Activated CD8-positive, alpha-beta memory T cell treated with anti-CD3 and anti-CD28 coated beads for 1 hour (primary cell): ENCODE measurements at places on chromosomes 3 and 15.

DNA sequence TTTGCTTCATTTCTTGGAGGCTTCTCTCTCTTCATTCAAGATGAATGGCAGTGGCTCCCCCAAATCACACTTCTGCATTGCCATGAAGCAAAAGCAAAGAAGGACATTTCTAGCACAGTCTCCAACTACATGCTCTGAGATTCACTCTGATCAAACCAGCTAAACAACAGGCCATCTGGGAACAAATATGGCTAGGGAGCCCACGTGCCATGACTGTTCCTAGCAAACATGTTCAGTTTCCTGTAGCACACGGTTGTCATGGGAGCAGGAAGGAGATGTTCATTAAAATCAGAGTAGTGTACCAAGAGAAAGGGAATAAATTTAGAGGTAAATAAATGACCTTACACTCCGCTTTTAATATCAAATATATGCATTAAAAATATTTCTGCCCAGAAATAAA, 327.3 kb downstream of the GBE1 start:
- DNase-seq, result no peak

GRCh38 chr3:20912406-20912805, 726.4 kb upstream of the SGO1 start:
- DNase-seq, result no peak

GRCh38 chr3:55292360-55292759, 194.7 kb downstream of the WNT5A start:
- DNase-seq, result no peak

GRCh38 chr3:30941342-30941741, 46.9 kb upstream of the GADL1 start:
- no peak for DNase-seq

- DNase-seq, result no peak
Measured at GRCh38 chr3:155859859-155860258, 5.6 kb upstream of the SLC33A1 start.
